Retina (tissue), 1 donor: ENCODE measurements at places on chromosomes 11 and 22.

- DNase-seq = no peak
These were observed 23.7 kb downstream of the SCN4B start for GRCh38 chr11:118128721-118129470.

DNA sequence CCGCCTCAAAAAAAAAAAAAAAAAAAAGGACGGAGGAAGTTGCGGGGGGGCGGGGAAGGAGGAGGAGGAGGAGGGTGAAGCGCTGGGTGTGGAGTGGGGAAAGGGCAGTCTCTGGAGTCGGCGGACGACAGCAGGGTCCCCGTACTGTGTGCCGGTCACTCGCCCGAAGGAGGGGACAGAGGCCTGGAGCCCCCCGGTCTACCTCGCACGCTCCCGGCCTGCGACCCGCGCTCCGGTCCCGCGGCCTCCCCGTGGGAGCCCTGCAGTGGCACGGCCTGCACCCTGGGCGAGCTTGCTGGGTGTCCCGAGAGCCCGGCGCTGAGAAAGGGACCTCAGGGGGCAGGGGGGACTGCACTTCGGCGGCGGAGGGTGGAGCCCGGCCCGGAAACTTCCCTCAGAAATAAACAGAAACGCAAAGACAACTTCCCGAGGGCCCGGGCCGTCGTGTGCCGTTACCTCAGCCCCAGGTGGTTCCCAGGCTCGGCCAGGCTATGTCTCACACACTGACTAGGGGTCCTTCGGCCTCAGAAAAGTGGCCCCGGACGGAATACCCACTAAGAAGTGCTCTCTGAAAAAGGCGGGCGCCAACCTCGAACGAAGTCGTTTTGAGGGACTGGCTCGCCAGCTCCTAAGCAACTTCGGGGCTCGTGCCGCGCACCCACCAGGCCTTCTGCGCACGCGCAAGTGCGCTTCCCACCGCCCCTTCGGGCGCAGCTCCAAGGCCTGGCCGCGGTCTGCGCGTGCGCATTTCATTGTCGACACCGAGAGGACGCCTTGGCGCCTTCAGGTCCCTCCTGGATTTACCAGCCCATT is at the start of gene MAJIN:
TSS of gene MAJIN (minus strand) at position 688 of the 813 bp plus-strand sequence. CDS start 12,703 bp downstream, outside the sequence.
- peak; percentile 90 for DNase-seq

DNA sequence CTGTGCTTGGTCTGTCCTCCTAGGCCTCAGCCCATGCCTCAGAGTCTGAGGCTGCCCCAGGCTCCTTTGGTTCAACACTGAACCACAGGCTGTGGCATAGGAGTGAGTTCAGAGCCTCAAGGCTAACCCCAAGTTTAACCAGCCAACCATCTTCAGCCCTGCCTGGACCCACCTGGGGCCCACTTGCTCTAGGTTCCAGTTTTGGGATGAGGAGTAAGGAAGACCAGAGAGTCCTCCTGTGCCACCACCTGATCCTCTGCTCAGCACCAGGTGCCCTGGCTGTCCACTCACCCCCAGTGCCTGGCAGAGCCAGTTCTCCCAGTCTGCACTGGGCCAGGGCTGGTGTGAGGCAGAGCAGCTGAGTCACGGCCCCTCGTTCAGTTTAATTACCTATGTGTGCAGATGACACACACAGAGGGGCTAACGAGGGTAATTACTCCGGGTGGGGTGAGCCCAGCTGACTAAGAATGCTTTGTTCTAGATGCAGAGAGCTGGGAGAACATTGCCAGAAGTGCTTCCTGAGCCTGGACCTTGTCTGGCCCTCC is 12.0 kb upstream of the TMPRSS13 start:
- no peak for DNase-seq

GRCh38 chr22:30514252-30514651 is 8.8 kb upstream of the SEC14L4 start:
- DNase-seq = no peak

DNA sequence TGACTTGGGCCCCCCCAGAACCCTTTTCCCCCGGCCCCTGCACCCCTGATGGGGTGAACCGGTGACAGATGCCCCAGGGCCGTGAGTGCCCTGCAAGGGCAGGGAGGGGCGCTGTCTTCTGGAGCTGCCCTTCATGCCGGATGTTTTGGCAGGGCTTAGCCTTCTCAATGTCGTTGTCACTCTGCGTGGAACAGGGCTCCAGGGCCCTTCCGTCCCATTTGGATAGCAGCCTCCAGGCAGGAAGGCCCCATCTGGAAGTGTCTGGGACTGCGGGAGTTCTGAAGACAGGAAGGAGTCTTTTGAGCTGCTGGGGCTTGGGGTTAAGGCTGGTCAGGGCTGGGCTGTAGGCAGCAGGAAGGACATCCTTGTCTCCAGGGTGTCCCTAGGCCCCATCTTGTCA is 4.6 kb downstream of the FRMD8 start:
- no peak for DNase-seq
